ENCODE measurements at places on chromosomes 16 and 17.

DNA sequence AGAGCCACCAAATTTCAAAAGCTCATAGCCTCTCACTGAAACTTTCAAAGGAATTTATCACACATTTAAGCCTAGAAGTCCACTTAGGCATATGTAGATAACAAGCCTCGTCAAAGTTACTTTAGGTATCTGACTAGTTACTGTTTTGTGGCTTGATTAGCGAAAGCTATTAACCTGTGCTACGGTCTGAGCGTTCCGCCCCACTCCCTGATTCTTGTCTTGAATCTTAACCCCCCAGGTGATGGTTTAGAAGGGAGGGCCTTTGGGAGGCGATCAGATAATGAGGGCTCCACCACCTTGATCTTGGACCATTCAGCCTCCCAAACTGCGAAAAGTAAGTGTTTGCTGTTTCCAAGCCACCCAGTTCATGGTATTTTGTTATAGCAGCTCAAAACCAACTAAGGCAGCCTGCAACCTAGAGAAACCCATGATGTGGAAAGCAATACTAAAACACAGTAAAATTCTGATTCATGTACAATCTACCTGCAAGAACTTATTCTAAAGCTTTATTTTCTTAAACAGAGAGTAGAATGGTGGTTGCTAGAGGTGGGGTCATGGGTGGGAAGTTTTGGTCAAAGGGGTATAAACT is 7.1 kb downstream of the HSDL1 start:
- no peak for DNase-seq

- no peak for DNase-seq
Measured at GRCh38 chr17:21019976-21020586, 22.7 kb downstream of the USP22 start.

DNA sequence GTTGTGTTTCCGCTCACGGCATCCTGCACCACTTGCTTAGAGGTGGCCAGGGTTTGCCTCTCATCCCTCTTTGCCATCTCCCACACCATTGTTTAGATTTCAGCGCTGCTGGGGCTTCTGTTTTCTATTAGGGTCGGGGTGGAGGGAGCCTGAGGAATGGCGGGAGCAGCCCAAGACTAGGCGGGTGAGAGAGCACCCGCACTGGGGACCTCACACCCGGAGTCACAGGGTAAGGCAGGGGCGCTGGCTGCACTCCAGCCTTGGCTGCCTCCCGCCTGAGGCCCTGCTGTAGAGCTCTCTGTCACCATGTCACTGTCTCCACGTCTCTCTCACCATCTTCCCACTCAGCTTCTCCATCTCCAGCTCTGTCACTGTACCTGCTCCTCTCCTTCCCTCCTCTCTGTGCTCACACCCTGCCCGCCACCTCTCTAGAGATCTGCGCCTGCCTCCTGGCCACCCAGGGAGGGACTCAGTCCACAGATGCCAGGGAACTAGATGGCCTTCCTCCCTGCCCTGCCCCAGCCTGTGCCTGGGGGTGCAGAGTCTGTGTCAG is 32.8 kb upstream of the ABCC3 start:
- no peak for DNase-seq

DNA sequence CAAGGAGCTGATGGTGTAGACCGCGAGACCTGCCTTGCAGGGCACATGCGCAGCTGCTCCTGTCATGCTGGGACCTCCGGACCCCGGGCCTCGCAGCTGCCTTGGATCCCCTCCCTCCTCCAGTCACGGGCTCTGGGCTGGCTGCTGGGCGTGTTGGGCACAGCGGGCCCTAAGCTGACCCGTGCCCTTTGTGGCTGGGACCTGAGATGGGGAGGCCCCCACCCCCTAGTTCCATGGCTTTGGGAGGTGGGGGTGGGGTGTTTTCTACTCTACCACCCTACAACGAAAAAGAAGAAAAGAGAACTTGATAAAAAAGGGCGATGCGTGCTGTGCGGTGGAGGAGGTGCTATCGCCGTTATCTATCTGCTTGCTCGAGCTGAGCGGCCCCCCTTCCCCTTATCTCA is 14.5 kb downstream of the ZFPM1 start:
- DNase-seq = no peak

DNA sequence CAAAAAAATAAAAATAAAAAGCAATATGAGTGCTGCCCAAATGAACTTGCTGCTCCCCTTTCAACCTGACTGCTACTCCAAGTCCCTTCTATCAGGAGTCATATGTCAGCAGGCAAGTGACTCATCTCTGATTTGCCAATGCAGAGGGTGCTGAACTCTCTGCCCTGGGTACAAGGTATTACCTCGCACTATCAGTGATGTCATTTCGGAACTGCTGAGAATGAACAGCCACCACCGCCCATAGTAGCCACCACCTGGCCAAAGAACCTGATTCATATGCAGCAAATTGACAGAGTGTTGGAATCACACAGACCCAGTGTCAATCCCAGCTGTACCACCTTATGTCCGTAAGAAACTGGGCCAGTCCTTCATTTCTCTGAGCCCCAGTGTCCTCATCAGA is 31.2 kb downstream of the LYRM9 start:
- no peak for DNase-seq

DNA sequence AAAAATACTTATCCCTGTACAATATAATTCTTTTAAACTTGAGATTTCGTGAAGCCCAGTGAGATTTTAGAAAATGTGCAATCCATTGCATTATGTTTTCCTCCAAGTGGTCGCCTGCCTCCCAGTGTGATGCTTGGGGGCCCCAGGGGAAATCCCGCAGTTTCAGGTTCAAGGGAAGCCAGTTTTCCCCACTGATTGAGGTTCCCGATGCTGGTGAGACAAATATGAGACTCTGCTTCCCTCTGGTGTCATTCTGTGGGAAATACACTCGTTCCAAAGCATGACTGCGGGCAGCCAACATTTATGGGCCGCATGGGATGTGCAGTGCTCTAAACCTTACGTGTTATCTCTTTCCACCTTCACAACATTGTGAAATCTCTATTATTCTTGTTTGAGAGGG is 200.8 kb downstream of the PRKCB start:
- no peak for DNase-seq

- DNase-seq = no peak
Measured at GRCh38 chr17:70677783-70678647, 508.7 kb downstream of the KCNJ2 start.

- no peak for DNase-seq
Measured at GRCh38 chr17:81261096-81261495, 22.0 kb downstream of the NDUFAF8 start.

GRCh38 chr17:49520386-49521087 is 25.4 kb downstream of the NGFR start:
- DNase-seq = no peak

- no peak for DNase-seq
Measured at GRCh38 chr17:47649972-47650524, 329 bp downstream of the KPNB1 start.

DNA sequence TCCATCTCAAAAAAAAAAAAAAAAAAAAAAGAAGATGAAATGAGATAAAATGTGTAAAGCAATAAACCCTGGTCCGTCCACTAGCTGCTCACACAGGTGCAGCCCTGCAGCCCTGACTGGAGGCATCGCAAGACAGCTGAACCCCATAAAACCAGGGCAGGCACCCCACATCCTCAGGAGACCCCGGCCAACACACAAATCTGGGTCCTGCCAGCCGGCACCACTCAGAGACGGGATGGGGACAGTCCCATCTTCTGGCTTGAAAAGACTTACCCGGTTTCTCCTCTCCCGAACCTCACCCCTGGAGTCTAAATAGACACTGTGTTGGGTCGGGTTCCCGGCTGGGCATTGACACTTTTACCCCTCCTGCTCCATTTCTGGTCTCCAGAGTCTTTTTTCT is 52.7 kb upstream of the TNRC6C start:
- no peak for DNase-seq

DNA sequence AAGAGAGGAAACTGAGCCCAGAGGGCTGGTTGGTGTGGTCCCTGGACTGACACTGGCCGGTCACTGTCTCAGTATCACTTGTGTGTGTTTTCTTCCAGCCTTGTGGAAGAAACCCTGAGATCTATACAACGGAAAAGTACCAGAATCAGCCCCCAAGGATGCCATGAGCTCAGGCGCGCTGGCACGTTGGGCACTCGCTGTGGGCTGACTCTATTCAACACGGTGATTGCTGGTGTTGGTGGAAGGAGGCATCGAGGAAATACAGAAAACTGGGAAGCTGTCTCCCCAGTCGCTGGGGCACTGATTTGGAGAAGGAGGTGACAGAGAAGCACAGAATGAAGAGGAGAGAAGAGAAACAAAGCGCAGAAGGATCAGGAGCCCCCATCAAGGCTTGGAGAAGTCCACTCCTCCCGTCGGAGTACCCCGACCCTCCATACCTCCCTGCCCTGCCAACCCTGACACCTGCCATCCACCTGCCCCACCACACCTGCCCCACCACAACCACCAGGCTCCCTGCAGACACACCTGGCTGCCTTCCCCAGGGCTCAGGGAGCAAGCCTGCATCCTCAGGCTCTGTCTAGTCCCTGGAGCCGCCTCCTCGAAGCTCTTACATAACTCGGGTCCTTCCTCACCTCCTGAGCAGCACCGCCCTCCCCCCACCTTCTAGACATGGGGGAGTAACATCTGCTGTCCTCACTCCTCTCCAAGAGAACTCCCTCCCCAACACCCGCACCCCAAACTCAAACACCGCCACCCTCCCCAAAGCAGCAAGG is 66.5 kb downstream of the RBFOX3 start:
- DNase-seq = no peak

DNA sequence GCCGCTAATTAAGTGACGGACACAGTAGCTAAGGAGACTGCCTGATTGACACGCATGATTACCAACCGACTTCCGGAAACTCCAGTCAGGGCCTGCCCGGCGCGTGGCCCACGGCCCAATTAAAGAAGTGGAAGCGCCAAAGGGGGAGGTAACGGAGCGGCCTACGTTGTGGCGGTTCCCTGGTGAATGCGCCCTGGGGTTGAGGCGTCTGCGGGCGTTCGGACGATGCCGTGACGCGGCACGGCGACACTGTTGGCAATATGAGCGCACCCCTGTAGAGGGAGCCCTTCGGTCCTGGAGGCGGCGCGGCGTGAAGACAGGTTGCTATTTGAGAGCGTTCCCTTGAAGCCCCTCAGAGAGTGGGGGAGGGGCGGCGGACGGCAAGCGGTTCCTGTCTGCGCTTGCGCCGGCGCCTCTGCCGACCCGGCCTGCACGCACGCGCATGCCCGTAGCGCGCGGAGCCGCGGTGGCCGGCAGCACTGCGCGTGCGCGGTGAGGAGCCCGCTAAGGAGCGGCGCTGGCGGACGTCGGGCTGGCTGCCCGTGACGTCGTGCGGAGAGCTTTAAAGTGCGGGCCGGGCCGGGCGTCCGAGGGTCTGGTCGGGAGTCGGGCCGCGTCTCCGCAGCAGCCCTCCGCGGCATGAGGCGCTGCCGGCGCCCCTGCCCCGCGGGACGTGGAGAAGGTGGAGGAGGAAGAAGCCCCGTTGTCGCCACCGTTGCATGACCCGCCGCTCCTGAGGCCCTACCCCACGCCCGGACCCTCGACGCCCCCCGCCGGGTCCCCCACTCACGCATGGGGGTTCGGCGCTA is at the start of gene ALKBH5:
Gene ALKBH5 (plus strand): TSS at position 495 of the 809 bp plus-strand sequence. CDS start 416 bp downstream, outside the sequence.
- DNase-seq = peak; percentile 98

GRCh38 chr16:65316808-65317207 is 194.9 kb upstream of the CDH11 start:
- DNase-seq = no peak

DNA sequence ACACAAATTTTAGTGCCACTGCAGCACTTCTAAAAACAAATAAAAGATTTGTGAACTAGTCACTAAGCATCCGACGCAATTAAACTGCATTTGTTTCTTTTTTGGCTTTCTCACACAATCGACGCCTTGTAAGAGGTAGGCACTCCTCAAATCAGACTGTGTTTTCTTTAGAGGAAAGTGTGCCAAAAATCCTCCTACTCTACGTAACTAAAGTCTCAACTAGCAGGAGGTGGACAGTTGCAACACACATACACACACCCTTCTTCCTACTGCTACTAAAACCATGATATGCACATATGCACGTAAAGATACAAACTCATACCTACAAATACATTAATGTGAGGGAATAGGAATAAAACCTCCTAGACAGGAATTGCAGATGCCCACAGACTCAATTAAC is 844.7 kb upstream of the SOX9 start:
- DNase-seq = no peak

DNA sequence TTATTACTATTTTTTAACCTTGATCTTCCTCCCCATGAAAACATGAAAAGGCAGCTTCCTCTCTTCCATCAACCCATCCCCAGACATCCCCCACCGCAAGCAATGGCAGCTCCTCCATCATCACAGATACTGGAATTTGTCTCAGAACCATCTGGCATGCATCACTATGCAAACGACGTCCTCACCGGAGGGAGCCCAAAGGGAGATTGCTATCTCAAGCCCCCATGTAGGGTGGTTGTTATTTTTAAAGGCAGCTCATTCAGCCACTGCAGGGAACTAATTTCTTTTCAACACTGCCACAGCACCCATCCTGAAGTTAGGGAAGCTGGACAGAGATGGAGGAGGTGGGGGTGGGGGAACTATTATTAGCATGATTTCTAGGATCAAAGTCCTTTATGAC is 222.5 kb downstream of the FOXL1 start:
- no peak for DNase-seq

- no peak for DNase-seq
Measured at GRCh38 chr16:3138823-3139426, 4.1 kb downstream of the ZNF213 start.

- DNase-seq = no peak
Measured at GRCh38 chr17:9859781-9860180, 34.1 kb downstream of the GLP2R start.

DNA sequence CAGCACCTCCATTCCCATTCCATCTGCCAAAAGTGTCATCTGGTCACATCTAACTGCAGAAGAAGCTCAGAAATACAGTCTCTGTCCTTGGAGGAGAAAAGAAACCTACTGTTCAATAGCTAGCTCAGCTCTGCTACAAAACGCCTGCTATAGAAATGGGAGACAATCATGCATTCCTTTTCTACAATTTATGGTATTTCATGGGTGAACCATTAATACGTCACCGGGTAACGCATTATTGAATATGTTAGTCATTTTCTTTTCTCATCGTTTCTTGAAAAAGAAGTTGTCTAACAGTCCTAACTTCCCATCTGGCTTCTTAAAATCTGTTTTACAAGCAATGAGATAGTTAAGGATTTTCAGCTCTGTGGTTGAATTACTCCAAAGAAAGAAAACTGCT is 496.7 kb upstream of the RBFOX1 start:
- DNase-seq = no peak

GRCh38 chr17:77571155-77571981 is 387.1 kb upstream of the TNRC6C start:
- DNase-seq = no peak
